ENCODE measurements at places on chromosomes 2 and 18.

DNA sequence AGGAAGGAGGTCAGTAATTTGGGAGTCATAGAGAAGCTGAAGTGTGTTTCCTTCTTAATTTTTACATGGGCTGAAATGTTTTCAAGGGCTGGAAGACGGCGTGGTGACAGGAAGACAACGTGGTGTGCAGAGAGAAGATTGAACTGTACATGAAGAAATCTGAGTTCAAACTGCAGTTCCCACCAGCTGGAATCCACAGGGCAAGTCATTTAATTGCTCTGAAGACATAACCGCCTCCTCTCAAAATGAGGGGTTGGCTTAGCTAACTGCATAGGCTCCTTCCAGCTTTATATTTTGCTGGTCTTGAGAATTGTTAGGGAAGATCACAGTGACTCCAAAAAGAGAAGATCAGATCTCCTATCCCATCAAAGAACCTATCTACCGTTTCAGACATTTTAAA is 103.9 kb downstream of the SLC8A1 start:
- DNase-seq, result no peak

DNA sequence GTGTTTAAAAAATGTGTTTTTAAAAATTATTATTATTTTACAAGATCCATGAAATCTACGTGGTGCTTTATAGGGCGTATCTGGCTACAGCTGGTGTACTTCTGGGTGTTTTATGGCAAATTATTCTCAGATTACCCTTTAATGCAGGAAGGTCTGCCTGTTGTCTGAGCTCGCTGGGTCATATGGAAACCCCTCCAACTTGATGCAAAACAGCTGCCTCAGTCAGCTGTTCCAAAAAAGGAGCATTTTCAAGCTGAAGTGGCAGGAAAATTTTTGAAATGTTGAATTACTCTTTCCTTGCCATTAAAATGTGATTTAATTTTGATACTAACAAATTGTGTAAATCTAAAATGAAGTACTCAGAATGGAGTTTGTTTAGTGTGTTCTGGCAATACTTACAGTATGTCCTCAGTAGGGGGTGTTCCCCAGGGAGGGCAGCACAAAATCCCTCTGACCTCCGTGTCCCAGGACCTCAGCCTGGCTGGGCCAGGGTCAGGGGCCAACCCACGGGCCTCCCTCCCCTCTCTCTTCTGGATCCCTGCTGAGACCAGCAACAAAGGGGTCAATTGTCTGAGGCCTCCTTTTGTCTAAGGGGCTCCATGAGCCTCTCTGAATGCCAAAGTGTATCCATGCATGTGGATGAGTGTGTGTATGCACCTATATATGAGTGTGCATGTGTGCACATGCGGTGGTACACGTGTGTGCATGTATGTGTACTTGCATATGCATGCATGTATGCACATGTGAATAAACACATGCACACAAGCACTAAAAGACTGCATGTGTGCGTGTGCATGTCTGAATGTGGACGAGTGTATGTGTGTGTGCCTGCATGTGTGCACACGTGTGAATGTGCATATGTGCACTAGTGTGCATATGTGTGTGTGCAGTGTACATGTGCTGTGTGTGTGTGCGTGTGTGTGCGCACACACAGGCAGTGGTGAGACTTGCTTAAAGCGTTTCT is 105.4 kb downstream of the ACOXL start:
- DNase-seq, result no peak

DNA sequence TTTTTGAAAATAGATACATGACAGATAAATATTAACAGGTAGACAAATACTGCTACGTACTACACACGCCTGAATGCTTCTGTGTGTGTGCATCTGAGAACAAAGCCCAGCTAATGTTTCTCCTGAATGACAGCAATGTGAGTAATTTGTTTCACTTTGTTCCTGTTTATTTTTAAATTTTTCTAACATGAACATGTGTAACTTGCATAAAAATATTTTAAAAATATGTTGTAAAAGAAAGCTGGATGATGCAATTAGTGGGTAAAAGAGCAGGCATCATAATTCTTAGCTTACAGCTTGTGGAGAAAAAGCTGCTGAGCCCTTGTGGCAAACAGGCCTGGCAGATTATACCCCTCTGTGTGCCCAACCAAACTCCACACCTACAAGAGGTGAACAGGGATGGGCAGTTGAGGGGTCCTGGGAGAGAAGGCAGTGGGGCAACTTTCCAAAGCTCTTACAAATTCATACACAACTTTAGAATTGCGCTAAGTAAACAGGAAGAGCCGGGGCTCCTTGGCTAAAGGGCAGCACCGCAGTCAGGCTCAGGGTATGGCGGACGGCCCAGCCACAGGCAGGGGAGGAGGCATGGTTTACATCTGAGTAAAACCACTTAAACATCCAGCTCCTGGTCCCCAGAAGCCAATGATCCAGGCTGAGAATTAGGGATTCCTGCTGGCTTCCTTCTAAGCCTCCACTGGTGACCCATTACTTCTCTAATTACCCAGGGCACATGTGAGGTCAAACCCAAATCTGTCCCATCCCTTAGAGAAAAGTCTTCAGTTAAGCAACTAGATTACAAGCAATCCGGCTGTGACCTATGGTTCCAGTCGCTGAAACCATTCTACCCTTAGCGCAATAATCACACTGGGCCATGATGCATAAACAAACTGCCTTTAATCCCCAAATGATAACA is 14.0 kb downstream of the PXDN start:
- DNase-seq, result no peak

GRCh38 chr2:225100856-225101294 is 58.6 kb upstream of the DOCK10 start:
- DNase-seq, result no peak

DNA sequence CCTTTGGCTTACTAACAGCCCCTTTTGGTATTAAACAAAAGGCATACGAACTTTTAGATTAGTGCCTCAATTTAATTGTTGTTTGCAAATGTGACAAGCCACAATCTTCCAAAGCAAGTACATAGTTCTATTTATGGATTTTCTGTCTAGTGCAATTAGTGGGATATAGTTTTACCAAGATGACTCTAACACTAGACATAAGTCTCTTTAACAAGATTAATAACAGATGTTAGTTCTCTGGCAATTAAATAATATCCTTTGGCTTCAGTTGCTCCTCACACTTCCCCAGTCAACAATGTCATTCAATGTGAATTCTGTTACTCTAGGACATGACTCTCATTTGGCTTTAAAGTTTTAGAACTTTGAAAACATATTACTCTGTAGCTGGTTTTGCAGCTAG is 16.7 kb upstream of the MC4R start:
- no peak for DNase-seq
